M059J (cell line): ENCODE measurements at places on chromosomes 4 and X. TPM values are rescaled to one million over a fixed set of nuclear protein-coding genes. Genes with fewer than 3 reads are reported as not detected.

DNA sequence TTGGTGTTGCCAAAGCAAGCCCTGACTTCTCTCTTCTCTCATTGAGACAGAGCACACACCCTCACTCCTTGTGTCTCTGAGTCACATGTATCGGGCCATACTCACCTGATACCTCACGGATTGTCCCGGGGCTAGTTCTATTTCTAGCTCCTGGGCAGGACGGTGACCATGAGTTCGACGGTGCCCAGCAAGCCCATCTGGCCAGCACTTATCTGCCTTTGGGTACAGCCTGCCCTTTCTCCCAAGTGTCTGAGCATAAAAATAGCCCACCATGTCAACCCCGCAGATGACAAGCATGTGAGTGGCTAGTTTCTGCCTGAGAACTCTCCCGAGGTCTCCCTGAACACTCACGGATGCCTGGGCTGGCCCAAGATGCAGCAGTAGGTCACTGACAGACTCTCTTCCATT, 158.5 kb downstream of the DHRSX start:
- DNase-seq: no peak

DNA sequence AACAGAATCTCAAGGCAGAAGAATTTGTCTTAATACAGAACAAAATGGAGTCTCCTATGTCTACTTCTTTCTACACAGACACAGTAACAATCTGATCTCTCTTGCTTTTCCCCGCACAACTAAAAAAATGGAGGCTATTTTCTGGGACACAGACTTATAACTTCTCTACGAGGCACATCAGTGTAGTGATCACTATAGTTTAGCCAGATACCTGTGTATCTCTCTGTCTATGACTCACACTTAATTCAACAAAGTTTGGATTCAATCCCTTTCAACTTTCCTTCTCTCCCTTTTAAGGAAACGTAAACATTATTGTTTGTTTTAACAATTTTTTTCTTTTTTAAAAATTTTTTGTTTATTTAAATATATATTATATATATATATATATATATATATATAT, 29.4 kb downstream of the APELA start:
- no peak for DNase-seq

POF1B gene
- total RNA-seq: not detected in 2 replicates

DNA sequence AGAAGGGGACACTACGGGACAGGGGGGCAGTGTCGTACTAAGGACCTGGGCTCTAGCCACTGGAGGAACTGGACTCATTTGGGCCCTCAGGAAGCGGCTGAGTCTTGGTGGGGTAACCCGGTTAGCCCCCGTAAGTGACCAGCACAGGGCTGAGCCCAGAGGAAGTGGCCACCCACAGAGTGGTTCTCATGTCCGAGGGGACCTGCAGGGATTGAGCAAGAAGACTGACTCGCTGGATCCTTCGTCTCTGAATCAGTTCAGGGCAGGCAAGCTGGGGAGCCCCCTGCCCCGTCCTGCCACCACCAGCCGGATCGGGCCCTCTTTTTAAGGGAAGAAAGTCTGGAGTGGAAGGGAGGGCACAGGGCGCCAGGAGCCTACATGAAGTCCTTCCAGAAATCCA, 719 bp upstream of the BGN start:
- DNase-seq: no peak

GRCh38 chr4:3106339-3107186, 32.1 kb downstream of the HTT start:
- peak; percentile 89 for DNase-seq

- peak; percentile 80 for DNase-seq
Observed at GRCh38 chrX:102042372-102043325, 82.8 kb upstream of the TCEAL2 start.

PNMA6A gene
- not detected in 2 replicates for total RNA-seq

DNA sequence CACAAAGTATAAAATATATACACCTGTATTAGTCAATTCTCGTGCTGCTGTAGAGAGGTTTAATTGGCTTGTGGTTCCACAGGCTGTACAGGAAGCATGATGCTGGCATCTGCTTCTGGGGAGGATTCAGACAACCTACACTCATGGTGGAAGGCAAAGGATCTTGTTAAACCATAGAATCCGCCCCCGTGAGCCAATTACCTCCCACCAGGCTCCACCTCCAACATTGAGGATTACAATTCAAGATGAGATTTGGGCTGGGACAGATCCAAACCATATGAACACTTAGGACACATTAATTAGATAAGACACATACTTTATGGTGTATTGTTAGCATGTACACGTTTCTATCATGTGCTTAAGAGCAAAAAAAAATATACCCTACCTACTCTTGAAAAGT, 22.1 kb upstream of the SORBS2 start:
- no peak for DNase-seq

DNA sequence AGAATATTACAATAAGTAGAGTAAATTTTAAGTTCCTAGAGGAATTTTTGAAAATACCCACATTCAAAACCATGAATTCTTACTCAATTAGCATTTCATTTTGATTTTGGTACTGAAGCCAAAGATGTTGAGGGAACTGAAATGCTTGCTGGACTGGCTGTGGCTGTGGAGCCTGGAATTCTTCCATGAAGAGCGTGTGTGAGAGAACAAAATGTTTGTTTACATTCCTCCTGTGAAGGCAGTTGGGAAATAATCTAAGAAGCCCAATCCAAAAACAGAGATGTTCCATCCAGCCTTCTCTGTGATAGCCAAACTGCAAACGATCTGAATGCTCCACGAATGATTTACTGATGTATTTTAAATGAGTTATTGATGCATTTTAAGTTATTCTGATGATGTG, 3.8 kb upstream of the ADH1B start:
- peak; percentile 3 for DNase-seq

GRCh38 chr4:845836-846251, 19.9 kb upstream of the CPLX1 start:
- DNase-seq: no peak

GRCh38 chrX:71225676-71226075, 2.7 kb downstream of the GJB1 start:
- no peak for DNase-seq

GRCh38 chr4:181688872-181689271, 554.3 kb upstream of the TENM3 start:
- peak; percentile 73 for DNase-seq

DNA sequence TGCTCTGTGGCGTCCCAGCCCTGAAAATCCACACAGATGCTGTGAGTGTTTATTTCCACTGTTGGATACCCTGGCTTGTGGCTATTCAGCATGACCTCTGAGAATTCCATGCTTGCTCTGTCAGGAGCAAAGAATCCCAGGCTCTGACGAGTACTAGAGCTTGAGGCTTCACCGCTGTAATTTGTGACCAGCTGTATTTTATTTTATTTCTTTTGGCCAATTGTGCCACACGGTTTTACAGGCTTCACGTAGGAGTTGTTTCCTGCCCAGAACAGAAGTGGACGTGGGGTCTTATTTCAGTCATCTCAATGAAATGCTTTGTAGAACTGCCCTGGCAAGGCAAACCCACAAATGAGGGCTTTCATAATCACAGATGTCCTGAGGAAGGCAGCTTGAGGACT, 69.4 kb upstream of the CLDN34 start:
- DNase-seq: peak; percentile 90

DNA sequence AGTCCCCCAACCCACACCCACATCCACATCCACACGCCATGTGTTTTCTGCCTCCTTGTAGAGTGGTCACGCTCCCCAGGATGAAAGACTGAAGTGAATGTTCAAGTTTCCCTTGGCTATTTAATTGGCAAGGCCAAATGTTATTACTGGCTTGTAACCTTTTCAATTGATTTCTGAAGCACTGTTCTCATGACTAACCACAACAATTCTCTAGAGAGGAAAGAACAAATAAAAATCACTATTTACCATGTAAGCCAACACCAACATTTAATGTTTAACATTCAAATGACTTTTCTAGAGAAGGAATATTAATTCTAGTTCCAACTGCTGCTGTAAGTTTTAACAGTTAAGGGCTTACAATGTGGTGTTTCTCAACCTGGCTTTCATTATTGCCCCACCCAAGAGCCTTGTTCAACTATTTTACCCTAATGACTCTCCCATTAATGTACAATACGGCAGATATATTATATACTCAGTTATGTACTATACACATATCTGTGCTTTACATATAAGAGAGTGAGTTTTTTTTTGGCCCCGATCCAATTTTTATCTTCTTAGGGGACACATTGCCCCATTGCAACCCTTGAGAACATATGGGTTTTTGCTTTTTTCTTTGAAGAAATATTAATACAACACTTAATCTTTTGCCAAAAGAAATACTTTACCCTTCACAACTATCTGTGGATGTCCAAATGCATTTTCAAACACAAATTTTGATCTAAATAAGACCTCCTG, 46.5 kb downstream of the RELL1 start:
- DNase-seq: no peak

DSPP gene
- total RNA-seq: not detected in 2 replicates

AKAP4 gene
- total RNA-seq: not detected in 2 replicates

IRS4 gene
- not detected in 2 replicates for total RNA-seq

GRCh38 chr4:64682481-64682880, 273.2 kb upstream of the TECRL start:
- peak; percentile 62 for DNase-seq

GRCh38 chrX:8520178-8520577, 55.5 kb downstream of the VCX3B start:
- no peak for DNase-seq

MTNR1A gene
- not detected in 2 replicates for total RNA-seq

DNA sequence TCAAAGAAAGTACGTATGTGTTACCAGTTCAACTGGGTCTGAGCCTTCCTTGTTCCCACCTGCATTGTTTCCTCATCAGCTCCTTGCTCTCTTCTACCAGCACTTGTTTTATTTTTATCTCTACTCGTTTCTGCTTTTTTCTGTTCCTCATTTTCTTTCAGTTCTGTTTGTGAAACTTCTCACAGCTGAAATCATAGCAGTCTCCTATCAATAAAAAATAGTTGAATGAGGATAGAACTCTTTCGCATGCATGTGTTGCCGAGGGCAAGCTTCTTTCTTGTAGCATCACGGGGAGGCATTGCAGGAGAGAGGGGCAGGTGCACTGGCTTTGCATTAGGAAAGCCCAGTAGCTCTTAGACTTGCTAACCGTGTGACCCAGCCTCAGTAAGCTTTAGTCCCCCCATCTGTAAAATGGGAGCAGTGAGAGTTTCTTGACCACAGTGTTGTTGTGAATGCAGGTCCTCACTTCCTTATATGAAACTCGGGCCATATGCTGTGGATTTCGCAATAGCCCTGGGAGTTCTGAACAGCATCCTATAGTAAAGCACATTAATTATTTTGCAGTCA, 24.7 kb downstream of the OFD1 start:
- no peak for DNase-seq

DNA sequence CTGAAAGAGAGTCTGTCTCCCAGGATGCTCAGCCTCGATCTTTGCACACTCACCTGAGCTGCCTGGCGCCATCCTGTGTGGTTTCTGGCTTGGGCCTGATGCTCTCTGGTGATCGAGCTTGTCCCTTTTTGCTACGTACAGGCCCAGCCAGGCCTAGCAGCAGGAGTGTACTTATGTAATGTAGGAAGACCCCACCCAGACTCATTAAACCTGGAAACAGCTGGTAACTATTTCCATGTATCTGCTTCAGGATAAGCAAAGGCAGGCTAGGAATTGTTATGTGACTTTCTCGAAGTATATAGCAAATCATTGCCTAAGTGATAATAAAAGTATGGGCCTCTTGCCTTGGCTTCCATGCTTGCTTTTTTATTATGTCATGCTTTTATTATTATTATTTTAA, 18.6 kb upstream of the ARSJ start:
- DNase-seq: no peak

GRCh38 chrX:150455215-150455608, 92.1 kb downstream of the MAMLD1 start:
- no peak for DNase-seq

DNA sequence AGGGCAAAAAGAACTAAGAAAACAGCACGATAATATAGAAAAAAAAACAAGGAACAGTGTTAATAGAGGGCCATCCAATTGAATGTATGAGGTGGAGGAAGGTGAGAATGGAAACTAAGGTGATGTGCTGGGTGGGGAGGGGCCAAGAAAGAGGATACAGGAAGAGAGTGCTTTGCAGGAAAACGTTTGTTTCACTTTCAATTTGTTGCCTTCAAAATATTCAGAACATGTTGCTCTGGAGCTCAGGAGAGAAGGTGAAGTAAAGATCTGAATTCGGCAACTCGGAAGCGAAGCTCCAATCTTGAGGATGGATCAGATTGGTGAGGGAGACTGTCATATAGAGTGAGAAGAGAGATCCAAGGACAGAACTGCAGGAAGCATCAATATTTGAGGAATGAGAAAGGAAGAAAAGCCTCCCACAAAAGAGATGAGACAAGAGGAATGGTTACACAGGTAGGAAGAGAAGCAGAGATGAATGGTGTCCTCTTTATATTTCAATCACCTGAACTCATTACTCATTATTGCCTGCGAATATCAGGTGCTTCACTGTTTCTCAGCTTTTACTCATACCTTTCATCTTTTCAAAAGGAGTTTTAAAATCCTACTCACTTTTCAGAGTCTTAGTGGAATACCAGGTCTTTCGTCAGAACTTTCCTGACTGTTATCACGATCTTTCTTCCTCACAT, 14.7 kb upstream of the SEC24D start:
- DNase-seq: peak; percentile 59

L1CAM gene
- total RNA-seq: 186 and 313 TPM in 2 replicates
